PC-3 (cell line): ENCODE measurements at places on chromosomes 2 and 18. TPM values are rescaled to one million over a fixed set of nuclear protein-coding genes. Genes with fewer than 3 reads are reported as not detected.
A peak's percentile ranks its signal among the peaks of the same experiment; 100 is the strongest.

DNA sequence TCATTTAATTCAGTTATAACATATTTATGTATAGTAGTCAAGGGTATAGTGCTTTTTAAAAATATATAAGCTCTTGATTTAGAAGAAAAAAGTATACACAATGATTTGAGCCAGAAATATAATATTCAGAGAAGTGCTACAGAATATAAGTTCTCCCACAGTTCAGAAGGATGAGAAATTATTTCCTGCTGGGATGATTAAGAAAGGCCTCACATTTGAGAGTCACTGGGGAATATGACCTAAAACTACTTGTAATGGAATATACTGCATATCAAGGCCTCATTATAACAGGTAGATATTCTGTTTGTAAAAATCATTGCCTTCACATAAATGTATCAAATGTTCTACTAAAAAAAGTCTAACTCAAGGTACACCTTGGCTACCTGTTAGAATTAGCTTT lies 203.5 kb downstream of the MBD2 start:
- DNase-seq, result no peak
- H3K36me3 ChIP-seq, result no peaks in the 10 kb centered on the region
- H3K4me3 ChIP-seq, result no peak overlapping the region

DNA sequence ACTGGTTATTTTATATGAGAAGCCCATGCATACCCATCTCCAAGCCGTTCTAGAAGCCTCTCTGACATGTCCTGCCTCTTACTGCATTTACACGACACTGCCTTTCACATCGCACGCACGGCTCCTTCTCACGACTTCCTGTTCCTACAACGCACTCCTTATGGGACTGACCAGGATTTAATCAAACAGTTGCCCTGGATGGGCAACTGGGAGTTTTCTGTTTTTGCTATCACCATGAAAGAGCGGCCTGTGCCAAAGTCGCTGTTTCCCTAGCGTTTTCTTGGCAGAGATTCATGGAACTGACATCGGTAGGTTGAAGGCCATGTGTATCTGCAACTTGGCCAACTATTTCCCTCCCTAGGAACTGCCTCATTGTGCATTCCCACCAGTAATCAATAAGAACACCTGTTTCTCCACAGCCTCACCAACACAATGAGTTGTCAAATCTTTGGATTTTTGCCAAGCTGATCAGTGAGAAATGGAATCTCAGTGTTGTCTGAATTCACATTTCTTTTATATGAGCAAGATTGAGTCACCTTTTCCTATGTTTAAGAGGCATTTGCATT lies 97.2 kb upstream of the OTOS start:
- DNase-seq, result peak; percentile 95
- H3K27me3 ChIP-seq, result no peaks in the 10 kb centered on the region
- H3K4me3 ChIP-seq, result no peak overlapping the region
- peaks cover 21% of the 10 kb centered on the region for H3K4me1 ChIP-seq
- peak overlapping the region; percentile 36 for H3K27ac ChIP-seq

GRCh38 chr2:63081404-63081803 lies 30.8 kb downstream of the OTX1 start:
- no peaks in the 10 kb centered on the region for H3K4me1 ChIP-seq
- H3K27ac ChIP-seq, result no peak overlapping the region
- no peak for DNase-seq

- H3K4me1 ChIP-seq, result peaks cover 41% of the 10 kb centered on the region
- H3K4me3 ChIP-seq, result no peak overlapping the region
- no peak for DNase-seq
- no peak overlapping the region for H3K27ac ChIP-seq
Observed at GRCh38 chr2:33020883-33021282, 74.1 kb downstream of the LTBP1 start.

GRCh38 chr18:79356435-79356834 lies 39.3 kb upstream of the NFATC1 start:
- no peak for DNase-seq
- H3K4me1 ChIP-seq, result peaks cover 5% of the 10 kb centered on the region
- H3K27me3 ChIP-seq, result no peaks in the 10 kb centered on the region

DNA sequence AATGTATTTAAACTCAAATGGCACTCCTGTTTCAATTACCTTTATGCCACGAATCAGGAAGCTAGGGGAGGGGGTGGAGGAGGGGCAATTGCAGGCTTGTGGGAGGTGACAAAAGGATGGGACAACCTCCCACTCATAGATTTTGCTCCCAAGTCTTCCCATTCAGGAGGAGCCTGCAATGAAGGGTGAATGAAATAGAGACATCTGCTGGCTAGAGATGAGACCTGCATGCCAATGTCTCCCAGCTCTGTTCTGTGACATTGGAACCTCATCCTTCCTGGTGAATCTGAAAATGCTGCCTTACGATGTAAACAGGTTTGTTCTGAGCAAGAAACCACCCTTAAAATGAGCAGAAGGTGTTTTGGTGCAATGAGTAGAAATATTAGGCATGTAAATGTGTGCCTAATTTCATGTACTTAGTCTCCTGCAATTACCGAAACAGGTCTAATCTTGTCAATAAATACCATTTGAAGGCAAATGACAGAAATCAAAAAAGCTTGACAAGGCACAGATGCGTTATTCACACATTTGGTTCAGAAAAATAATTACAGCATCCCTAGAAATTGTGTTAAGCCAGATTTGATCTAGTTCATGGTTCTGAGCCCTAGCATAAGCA lies 2.7 kb upstream of the PID1 start:
- peak; percentile 85 for DNase-seq
- peak overlapping the region; percentile 52 for H3K4me3 ChIP-seq
- H3K4me1 ChIP-seq, result peaks cover 8% of the 10 kb centered on the region; the same call in 1 of the 2 replicates
- H3K27me3 ChIP-seq, result peaks cover 16% of the 10 kb centered on the region; the same call in 1 of the 2 replicates

DNA sequence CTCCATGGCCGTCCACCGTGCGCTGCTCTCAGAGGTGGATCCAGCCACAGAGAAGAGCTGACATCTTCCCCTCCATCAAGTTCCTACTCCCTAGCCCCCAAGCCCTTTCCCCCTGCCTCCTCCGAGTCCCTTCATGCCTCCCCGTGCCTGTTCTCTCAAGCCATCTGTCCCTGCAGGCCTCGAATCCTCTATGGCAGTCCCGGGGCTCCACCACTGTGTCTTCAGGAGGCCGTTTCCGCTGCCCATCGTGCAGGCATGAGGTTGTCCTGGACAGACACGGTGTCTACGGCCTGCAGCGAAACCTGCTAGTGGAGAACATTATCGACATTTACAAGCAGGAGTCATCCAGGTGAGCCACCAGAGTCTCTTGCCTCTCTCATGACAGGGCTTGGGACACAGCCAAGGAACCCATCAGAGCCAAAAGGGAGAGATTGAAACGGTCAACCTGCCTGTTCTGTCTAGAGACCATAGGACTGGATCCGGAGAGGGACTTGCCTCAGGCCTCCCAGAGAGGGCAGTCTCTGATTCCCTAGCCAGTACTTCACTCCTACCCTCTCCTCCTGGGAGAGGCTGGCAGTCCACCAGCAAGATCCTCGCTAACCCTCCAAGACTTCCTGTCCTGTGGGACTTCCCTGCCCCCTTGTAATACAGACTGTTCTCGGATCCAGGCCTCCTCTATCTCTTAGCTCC lies 9.7 kb downstream of the UCN start:
- no peak overlapping the region for H3K4me3 ChIP-seq
- peak; percentile 83 for DNase-seq
- no peaks in the 10 kb centered on the region for H3K36me3 ChIP-seq
- H3K27me3 ChIP-seq, result no peaks in the 10 kb centered on the region

DNA sequence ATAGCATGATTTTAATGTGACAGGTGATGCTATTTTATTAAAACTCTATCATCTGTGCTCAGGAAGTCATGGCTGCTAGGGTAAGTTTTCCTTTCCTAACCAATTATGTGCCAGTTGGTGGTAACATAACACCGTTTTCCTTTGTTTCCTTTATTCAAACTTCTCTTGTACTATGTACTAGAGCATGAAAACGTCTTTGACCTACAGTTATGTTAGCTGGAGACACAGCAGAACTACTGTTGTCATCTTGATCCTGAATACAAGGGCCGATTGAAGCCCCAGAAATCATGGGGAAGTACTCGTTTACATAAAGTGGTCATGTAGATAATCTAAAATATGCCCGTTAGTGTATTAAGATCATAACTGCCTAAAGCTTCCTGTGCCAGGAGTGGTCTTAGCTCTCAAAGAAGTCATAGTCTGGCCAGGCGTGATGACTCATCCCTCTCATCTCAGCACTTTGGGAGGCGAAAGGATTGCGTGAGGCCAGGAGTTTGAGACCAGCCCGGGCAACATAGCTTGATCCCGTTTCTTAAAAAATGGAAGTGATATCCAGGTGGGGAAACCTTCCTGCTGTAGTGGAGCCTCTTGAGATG lies 20.5 kb downstream of the NEDD4L start:
- no peak overlapping the region for H3K4me3 ChIP-seq
- DNase-seq, result no peak
- H3K27me3 ChIP-seq, result no peaks in the 10 kb centered on the region
- H3K27ac ChIP-seq, result no peak overlapping the region

- peaks cover 62% of the 10 kb centered on the region for H3K36me3 ChIP-seq
- no peaks in the 10 kb centered on the region for H3K27me3 ChIP-seq
Observed at GRCh38 chr2:172484253-172484652, 56.9 kb downstream of the ITGA6 start.

Gene GPR39
- total RNA-seq, result 34.8 and 43.2 TPM in 2 replicates

Gene OR6B2
- not detected in 2 replicates for total RNA-seq

Gene GPR45
- not detected in 2 replicates for total RNA-seq

Gene UPP2
- total RNA-seq, result not detected in 2 replicates

Gene MEIS1
- total RNA-seq, result 4.1 and 5.9 TPM in 2 replicates

Gene CAMKMT
- 2.7 and 4.3 TPM in 2 replicates for total RNA-seq
